Adrenal gland (tissue), 19 donors: ENCODE measurements at places on chromosomes 16 and 17. TPM values are rescaled to one million over a fixed set of nuclear protein-coding genes. Genes with fewer than 3 reads are reported as not detected.

- H3K4me1 ChIP-seq, result peaks cover 37% of the 10 kb centered on the region
- no peaks in the 10 kb centered on the region for H3K36me3 ChIP-seq
- no peak overlapping the region for H3K27ac ChIP-seq
- no peaks in the 10 kb centered on the region for H3K27me3 ChIP-seq
Observed at GRCh38 chr17:78316867-78317789, 42.7 kb downstream of the SOCS3 start.

DNA sequence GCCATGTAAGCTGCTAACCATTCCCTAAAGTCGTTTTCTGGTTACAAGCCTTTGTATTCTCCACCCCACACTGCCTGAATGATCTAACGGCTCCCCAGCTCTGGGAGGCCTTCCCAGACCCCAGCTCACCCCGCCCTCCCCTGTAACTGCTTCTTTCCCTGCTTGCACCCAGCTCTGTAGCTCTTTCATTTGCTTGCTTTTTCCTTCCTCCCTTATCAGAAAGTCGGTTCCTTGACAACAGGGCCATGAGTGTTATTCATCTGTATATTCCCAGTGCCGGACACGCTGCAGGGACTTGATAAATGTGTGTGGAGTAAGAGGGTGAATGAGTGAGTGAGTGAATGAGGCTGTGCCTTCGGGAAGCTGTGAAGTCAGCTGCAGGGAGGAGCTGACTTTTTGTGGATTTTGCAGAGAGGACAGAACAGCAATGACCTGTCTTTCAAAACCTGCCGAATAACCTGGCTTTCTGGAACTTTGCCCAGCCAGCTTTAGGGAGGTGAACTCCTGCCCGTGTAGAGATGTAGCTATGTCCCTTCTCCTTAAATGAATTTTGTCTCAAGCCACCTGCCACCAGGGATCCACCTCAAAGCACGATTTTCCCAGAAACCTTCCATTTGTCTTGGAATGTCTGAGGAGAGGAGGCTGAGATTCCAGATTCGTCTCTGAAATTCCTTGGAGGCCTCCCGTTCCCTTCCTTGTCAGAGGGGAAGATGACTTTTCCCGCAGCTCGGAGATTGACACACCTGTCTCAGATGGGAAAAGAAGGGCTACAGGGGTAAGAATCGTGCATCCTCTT is 20.0 kb upstream of the CACNG4 start:
- peaks cover 14% of the 10 kb centered on the region for H3K27me3 ChIP-seq
- H3K4me3 ChIP-seq, result no peak overlapping the region
- H3K36me3 ChIP-seq, result no peaks in the 10 kb centered on the region
- H3K27ac ChIP-seq, result no peak overlapping the region

- no peak overlapping the region for H3K27ac ChIP-seq
- no peaks in the 10 kb centered on the region for H3K36me3 ChIP-seq
- DNase-seq, result no peak
- no peaks in the 10 kb centered on the region for H3K4me1 ChIP-seq
Observed at GRCh38 chr17:20184977-20185619, 175.9 kb downstream of the SPECC1 start.

DNA sequence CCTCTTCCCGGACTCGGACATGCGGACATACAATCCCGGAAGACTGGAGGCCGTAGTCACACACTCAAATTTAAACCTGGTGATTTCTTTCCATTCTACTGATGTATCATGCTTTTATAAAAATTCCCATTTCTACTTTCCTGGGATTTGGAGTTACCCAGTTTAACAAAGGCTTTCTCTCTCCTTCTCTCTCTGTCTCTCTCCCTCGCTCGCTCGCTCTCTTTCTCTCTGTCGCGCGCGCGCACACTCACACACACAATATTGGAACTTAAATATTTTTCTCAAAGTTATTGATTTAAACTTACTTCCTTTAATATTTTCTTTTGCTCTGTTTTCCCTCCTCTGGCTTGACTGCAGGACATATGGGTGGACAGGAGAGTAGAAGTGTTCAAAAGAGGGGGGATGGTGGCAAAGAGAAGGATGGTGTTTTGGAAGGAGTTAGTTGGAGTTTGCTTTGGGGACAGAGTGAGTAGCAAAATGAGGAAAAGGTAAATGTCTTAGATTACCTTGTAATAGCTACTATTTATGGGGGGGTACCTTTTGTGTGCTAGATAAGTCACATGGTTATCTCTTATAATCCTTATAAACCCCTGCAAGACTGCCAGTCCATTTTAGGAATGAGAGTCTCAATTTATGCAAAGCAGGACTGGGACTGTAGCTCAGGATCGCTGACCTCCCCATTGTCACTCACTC is 878 bp upstream of the TRIM25 start:
- peak overlapping the region; percentile 86 for H3K27ac ChIP-seq
- peaks cover 50% of the 10 kb centered on the region for H3K4me1 ChIP-seq
- H3K27me3 ChIP-seq, result no peaks in the 10 kb centered on the region
- DNase-seq, result no peak
- no peaks in the 10 kb centered on the region for H3K36me3 ChIP-seq

The ABCA8 gene
- 155 TPM for total RNA-seq

The KIF2B gene
- total RNA-seq, result not detected
